ENCODE measurements at places on chromosomes 1 and 21. TPM values are rescaled to one million over a fixed set of nuclear protein-coding genes. Genes with fewer than 3 reads are reported as not detected.

Gene REN
- polyA plus RNA-seq, result 0.11 TPM

Gene PCSK9
- polyA plus RNA-seq, result 0.61 TPM

Gene ZNF695
- 3.1 TPM for polyA plus RNA-seq

Gene RBBP4
- polyA plus RNA-seq, result 169 TPM

Gene KRTAP11-1
- not detected for polyA plus RNA-seq

Gene RHD
- polyA plus RNA-seq, result not detected

Gene BARHL2
- polyA plus RNA-seq, result not detected

Gene CELA2A
- polyA plus RNA-seq, result not detected

Gene TESK2
- 1.2 TPM for polyA plus RNA-seq

Gene EFNA1
- polyA plus RNA-seq, result 0.07 TPM

Gene LMOD1
- 74.9 TPM for polyA plus RNA-seq

Gene FAM20B
- polyA plus RNA-seq, result 32.0 TPM

Gene AZIN2
- 3.2 TPM for polyA plus RNA-seq

Gene AMY1A
- polyA plus RNA-seq, result not detected

GRCh38 chr1:203381151-203381751 is 30.3 kb upstream of the FMOD start:
- no peaks in the 10 kb centered on the region for H3K36me3 ChIP-seq
- H3K27ac ChIP-seq, result no peak overlapping the region
- peaks cover 7% of the 10 kb centered on the region for H3K27me3 ChIP-seq
- no peak overlapping the region for H3K4me3 ChIP-seq
- peaks cover 4% of the 10 kb centered on the region for H3K4me1 ChIP-seq

GRCh38 chr1:88455621-88456256 is 228.3 kb upstream of the PKN2 start:
- no peaks in the 10 kb centered on the region for H3K27me3 ChIP-seq
- H3K4me1 ChIP-seq, result no peaks in the 10 kb centered on the region

DNA sequence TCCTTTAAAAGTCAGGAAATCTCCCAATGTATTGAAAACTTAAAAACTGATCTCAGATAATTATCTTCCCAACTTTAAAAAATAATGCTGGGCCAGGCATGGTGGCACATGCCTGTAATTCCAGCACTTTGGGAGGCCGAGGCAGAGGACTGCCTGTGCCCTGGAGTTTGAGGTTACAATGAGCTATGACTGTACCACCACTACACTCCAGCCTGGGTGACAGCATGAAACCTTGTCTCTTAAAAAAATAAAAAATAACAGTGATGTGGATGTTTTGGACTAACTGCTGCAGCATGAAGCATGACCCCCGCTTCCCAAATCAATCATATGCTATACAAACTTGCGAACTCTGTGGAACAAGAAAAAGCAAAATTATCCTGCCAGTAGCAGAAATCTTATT is 186.3 kb downstream of the RERE start:
- no peak overlapping the region for H3K27ac ChIP-seq
- no peak overlapping the region for H3K4me3 ChIP-seq
- H3K4me1 ChIP-seq, result peaks cover 10% of the 10 kb centered on the region
- DNase-seq, result no peak
- H3K36me3 ChIP-seq, result no peaks in the 10 kb centered on the region
- no peaks in the 10 kb centered on the region for H3K27me3 ChIP-seq

GRCh38 chr1:208043691-208044181 is 132.8 kb upstream of the CD34 start:
- no peak overlapping the region for H3K4me3 ChIP-seq
- DNase-seq, result no peak

DNA sequence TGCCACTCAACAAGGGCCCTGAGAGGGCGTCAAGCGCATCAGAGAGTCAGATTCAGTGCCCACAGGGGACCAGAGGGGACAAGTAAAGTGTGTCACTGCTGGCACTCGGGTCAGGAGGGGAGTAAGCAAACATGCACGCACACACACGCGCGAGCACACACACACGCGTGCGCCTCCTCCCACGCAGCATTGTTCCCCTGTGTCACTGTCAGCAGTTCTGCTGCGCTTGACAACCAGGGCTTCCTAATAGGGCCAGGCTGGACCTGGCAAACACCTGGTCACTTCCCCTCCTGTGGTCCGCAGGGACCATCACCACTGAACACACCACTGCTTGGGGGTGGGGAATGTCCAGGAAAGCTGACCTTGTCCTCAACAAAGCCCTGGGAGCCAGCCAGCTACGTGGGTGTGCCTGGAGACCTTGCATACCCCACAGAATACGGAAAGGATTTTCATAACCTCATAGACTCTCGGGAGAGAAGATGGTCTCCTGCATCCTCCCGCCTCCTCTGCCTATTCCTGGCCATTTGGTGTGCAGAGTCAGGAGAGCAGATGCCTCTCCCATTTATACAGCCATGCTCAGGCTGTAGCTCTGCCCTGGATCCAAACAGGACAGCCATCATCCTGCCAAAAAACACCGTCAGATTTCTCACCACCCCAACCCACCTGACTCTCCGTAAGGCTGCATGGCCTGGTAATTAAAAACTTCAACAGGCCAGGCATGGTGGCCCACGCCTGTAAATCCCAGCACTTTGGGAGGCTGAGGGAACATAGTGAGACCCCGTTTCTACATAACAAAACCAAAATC is 73.2 kb downstream of the SSBP3 start:
- no peak overlapping the region for H3K4me3 ChIP-seq
- peaks cover 2% of the 10 kb centered on the region for H3K36me3 ChIP-seq
- no peaks in the 10 kb centered on the region for H3K27me3 ChIP-seq
- H3K4me1 ChIP-seq, result peaks cover 35% of the 10 kb centered on the region
- H3K27ac ChIP-seq, result no peak overlapping the region

DNA sequence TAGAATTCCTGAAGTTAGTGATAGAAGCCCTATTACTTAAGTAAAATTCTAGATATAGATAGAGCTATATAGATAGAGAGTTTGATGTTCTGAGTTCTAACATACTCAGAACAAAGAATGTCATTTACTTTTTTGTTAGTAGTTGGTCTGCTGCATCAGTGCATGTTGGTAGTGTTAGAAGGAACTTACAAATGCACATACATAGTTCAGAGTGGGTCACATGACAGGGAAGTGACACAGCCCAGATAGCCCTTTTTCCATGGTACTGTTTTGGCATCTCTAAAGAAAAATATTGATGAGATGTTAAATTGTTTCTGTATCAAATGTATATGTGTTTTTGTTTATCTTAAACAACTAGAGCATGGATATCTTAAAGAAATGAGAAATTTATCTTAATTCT is 45.7 kb downstream of the DHX9 start:
- no peaks in the 10 kb centered on the region for H3K4me1 ChIP-seq
- H3K27me3 ChIP-seq, result no peaks in the 10 kb centered on the region
- DNase-seq, result no peak
- no peak overlapping the region for H3K27ac ChIP-seq
- no peak overlapping the region for H3K4me3 ChIP-seq

GRCh38 chr1:230011333-230012092 is 55.5 kb upstream of the GALNT2 start:
- H3K27me3 ChIP-seq, result no peaks in the 10 kb centered on the region
- H3K4me1 ChIP-seq, result no peaks in the 10 kb centered on the region
- DNase-seq, result no peak
- H3K27ac ChIP-seq, result no peak overlapping the region
- H3K4me3 ChIP-seq, result no peak overlapping the region

DNA sequence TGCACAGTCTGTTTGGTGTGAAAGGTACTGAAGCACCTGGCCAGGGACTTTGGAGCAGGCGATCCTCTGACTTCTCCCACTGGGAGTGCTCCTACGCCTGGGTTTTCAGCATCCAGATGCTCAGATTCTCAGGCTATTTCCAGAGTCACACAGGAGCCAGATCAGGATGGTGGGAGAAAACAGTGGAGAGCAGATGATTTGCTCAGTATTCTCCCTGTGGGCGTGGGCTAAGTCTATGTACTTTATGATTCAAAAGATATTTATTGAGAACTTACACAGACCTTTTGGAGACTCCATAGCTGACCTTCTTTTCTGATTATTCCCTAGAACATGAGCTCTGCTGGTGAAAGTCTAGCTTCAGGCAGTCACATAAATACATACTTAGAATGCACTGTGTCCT is 134.6 kb downstream of the TENT5C start:
- H3K27me3 ChIP-seq, result no peaks in the 10 kb centered on the region
- H3K36me3 ChIP-seq, result no peaks in the 10 kb centered on the region
- H3K27ac ChIP-seq, result no peak overlapping the region

GRCh38 chr1:35915693-35916092 is 15.2 kb upstream of the AGO3 start:
- peak; percentile 34 for DNase-seq
- H3K27me3 ChIP-seq, result no peaks in the 10 kb centered on the region
- no peaks in the 10 kb centered on the region for H3K4me1 ChIP-seq
- H3K27ac ChIP-seq, result no peak overlapping the region

- peaks cover 2% of the 10 kb centered on the region for H3K27me3 ChIP-seq
- H3K27ac ChIP-seq, result no peak overlapping the region
- no peak overlapping the region for H3K4me3 ChIP-seq
These were observed 11.7 kb downstream of the SELL start for GRCh38 chr1:169699707-169700106.

GRCh38 chr1:161402446-161402845 is 34.8 kb upstream of the CFAP126 start:
- H3K4me1 ChIP-seq, result peaks cover 2% of the 10 kb centered on the region
- no peak for DNase-seq
- no peaks in the 10 kb centered on the region for H3K36me3 ChIP-seq
- no peak overlapping the region for H3K27ac ChIP-seq
- H3K4me3 ChIP-seq, result no peak overlapping the region

DNA sequence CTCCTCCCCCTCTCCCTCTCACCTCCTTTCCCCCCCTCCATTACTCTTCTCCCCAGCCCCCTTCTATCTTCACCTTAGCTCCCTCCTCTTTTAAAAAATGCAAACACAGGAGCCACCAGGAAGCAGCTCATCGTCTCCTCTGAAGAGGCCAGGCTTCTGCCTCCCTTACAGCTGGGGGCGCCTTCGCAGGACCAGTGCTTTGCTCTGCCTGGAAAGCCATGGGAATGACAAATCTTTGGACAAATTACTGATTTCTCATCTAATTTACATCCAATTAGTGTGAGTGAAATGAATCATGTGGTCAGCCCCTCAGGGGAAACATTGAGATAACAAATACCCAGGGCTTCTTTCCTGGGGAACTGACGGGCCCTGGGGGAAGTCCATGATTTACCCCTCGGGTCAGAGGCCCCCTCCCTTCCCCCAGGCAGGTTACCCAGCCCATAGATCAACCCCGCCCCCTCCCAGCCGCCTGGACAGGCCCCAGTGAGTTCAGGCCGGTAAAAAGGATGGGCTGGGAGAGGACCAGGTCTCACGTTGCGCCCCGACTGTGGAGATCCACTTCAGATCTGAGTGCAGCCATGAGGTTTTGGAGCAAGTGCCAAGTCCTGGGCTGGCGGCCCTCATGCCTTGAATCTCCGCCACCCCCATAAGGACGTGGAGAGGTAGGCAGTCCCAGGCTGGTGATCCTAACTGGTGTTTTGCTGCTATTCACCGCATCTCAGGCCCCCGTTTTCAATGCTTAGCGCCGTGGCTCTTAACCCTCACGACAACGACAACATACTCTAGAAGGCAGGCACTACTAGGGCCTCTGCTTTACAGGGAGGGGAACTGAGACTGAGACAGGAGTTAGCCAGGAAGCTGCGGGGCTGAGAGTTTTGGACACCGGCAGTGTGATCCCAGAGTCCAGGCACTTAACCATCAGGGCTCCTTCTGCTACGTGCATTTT is 300.8 kb downstream of the RRAGC start:
- no peak overlapping the region for H3K27ac ChIP-seq
- no peaks in the 10 kb centered on the region for H3K36me3 ChIP-seq
- no peak for DNase-seq
- H3K4me3 ChIP-seq, result no peak overlapping the region
- no peaks in the 10 kb centered on the region for H3K4me1 ChIP-seq

DNA sequence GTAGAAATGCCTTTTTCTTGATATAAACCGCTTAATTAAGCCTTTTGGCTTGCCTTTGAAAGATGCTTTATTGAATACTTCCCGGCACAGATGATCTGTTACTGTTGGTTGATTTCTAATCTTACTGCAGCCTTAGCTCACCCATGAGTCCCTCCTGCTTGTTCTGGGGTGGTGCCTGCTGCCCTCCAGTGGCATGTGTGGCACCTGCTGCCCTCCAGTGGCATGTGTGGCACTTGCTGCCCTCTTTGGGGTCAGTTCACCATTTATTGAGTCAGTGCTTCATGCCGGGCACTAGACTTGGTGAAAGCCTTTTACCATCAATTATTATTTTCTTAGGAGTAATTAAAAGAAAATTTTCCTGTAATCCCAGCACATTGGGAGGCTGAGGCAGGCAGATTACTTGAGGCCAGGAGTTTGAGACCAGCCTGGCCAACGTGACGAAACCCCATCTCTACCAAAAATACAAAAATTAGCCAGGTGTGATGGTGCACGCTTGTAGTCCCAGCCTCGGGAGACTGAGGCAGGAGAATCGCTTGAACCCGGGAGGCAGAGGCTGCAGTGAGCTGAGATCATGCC is 54.3 kb downstream of the ADARB1 start:
- H3K36me3 ChIP-seq, result no peaks in the 10 kb centered on the region
- no peak overlapping the region for H3K27ac ChIP-seq
- no peaks in the 10 kb centered on the region for H3K27me3 ChIP-seq
- H3K4me1 ChIP-seq, result peaks cover 15% of the 10 kb centered on the region
- no peak overlapping the region for H3K4me3 ChIP-seq
- DNase-seq, result peak; percentile 78

- peak overlapping the region; percentile 57 for H3K4me3 ChIP-seq
- H3K36me3 ChIP-seq, result no peaks in the 10 kb centered on the region
These were observed 2.3 kb downstream of the EGLN1 start for GRCh38 chr1:231419738-231420298.

DNA sequence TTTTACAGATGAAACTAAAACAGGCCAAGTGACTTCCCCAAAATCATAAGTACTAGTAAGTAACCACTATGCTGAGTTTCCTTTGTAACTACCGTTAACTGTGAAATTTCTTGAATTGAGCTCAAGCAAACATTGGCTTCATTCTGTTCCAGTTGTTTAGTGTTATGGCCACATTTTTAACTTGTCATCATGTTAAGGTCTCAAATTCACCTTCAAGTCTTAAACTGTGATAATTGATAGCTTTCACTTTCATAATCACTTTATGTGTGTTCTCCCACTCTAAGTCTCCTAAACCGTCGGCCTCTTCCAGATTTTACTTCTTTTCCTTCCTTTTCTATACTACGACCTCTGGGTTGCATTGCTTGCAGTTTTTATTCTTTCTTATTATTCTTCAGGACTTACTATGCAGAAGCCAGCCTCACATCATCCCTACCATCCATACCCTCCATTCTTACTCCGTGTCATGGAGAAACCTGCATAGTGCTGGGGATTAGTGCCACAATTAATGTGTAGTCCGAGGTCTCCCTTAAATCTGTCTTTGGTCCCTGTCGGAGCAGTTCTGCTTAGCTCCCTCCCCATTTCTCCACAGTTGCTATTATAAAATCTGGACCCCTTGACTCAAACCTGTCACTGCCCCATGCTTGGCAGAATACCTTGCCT is 5.8 kb downstream of the KIF1B start:
- H3K4me1 ChIP-seq, result peaks cover 2% of the 10 kb centered on the region
- H3K36me3 ChIP-seq, result no peaks in the 10 kb centered on the region
- no peak overlapping the region for H3K4me3 ChIP-seq
- no peaks in the 10 kb centered on the region for H3K27me3 ChIP-seq
- no peak overlapping the region for H3K27ac ChIP-seq

GRCh38 chr1:26838474-26839338 is 12.2 kb downstream of the ZDHHC18 start:
- H3K27ac ChIP-seq, result no peak overlapping the region
- H3K4me1 ChIP-seq, result no peaks in the 10 kb centered on the region
- DNase-seq, result no peak
- H3K4me3 ChIP-seq, result no peak overlapping the region
- no peaks in the 10 kb centered on the region for H3K27me3 ChIP-seq
- H3K36me3 ChIP-seq, result peaks cover 21% of the 10 kb centered on the region

Data from fibroblast of lung (primary cell).